ENCODE measurements at places on chromosomes 12 and 14. TPM values are rescaled to one million over a fixed set of nuclear protein-coding genes. Genes with fewer than 3 reads are reported as not detected.

The TAS2R7 gene
- total RNA-seq, result not detected

The FAM222A gene
- 3.3 TPM for total RNA-seq

The TAS2R13 gene
- total RNA-seq, result 2.8 TPM

The OR6C2 gene
- not detected for total RNA-seq

The STXBP6 gene
- 16.1 TPM for total RNA-seq

The ANAPC7 gene
- total RNA-seq, result 49.2 TPM

The MEG3 gene
- total RNA-seq, result 168 TPM

The VCPKMT gene
- total RNA-seq, result 8.3 TPM

The BCAT1 gene
- 7.9 TPM for total RNA-seq

The LRTM2 gene
- total RNA-seq, result not detected

The HPD gene
- 0.36 TPM for total RNA-seq

The AQP2 gene
- not detected for total RNA-seq

The ALDH1L2 gene
- total RNA-seq, result 8.6 TPM

The PDZRN4 gene
- 71.5 TPM for total RNA-seq

The ACYP1 gene
- 23.5 TPM for total RNA-seq

The ANO4 gene
- 0.16 TPM for total RNA-seq

The FKBP3 gene
- 68.0 TPM for total RNA-seq

The CLEC14A gene
- 13.7 TPM for total RNA-seq

The MANSC4 gene
- total RNA-seq, result not detected

The TAS2R42 gene
- not detected for total RNA-seq

The ATL1 gene
- 10.2 TPM for total RNA-seq

The SOAT2 gene
- total RNA-seq, result not detected

The CLIP1 gene
- 159 TPM for total RNA-seq

The IQSEC3 gene
- 0.36 TPM for total RNA-seq

The P2RX7 gene
- 3.9 TPM for total RNA-seq

The CHGA gene
- 5.0 TPM for total RNA-seq

The MGP gene
- total RNA-seq, result 984 TPM

The MYF6 gene
- total RNA-seq, result not detected

The IRF2BPL gene
- 34.7 TPM for total RNA-seq

The IRF9 gene
- total RNA-seq, result 56.6 TPM

The OAS2 gene
- 2.0 TPM for total RNA-seq

The DHRS2 gene
- not detected for total RNA-seq

The BCL2L14 gene
- not detected for total RNA-seq

The KHNYN gene
- 54.3 TPM for total RNA-seq

The GALNT9 gene
- 2.8 TPM for total RNA-seq

The HELB gene
- 5.3 TPM for total RNA-seq

The KRT77 gene
- total RNA-seq, result not detected

The KRT74 gene
- total RNA-seq, result not detected

The RABGGTA gene
- total RNA-seq, result 25.2 TPM

The PAPOLA gene
- 135 TPM for total RNA-seq

The SLC48A1 gene
- 32.1 TPM for total RNA-seq

The CEBPE gene
- not detected for total RNA-seq

The TAS2R9 gene
- total RNA-seq, result not detected

The AQP6 gene
- total RNA-seq, result 0.49 TPM

The TTC6 gene
- total RNA-seq, result not detected

The FAM186B gene
- not detected for total RNA-seq

The PIWIL1 gene
- not detected for total RNA-seq

The CLEC1B gene
- not detected for total RNA-seq

The TGM1 gene
- 1.1 TPM for total RNA-seq

The MYF5 gene
- not detected for total RNA-seq

The TC2N gene
- 12.1 TPM for total RNA-seq

The RDH5 gene
- 11.2 TPM for total RNA-seq

The ENDOU gene
- not detected for total RNA-seq

The CBLN3 gene
- 2.1 TPM for total RNA-seq

The KCNH5 gene
- total RNA-seq, result 0.28 TPM

All from sigmoid colon (tissue), 7 donors.